Immature natural killer cell (primary cell): ENCODE measurements at places on chromosomes 3 and 15. TPM values are rescaled to one million over a fixed set of nuclear protein-coding genes. Genes with fewer than 3 reads are reported as not detected.

TBL1XR1 gene
- polyA plus RNA-seq: 12.1 TPM

- H3K27me3 ChIP-seq: no peaks in the 10 kb centered on the region
- DNase-seq: no peak
- H3K4me1 ChIP-seq: no peaks in the 10 kb centered on the region
Measured at GRCh38 chr3:48747015-48747615, 30.1 kb upstream of the IP6K2 start.

- H3K36me3 ChIP-seq: peaks cover 8% of the 10 kb centered on the region
- H3K4me3 ChIP-seq: peak overlapping the region; percentile 50
- H3K27me3 ChIP-seq: peaks cover 3% of the 10 kb centered on the region
- peak; percentile 53 for DNase-seq
- no peak overlapping the region for H3K27ac ChIP-seq
- peaks cover 12% of the 10 kb centered on the region for H3K4me1 ChIP-seq
Measured at GRCh38 chr3:88019024-88019423, 39.8 kb downstream of the CGGBP1 start.

GRCh38 chr15:101146118-101146702 is 105.6 kb downstream of the CHSY1 start:
- H3K4me3 ChIP-seq: no peak overlapping the region
- H3K4me1 ChIP-seq: peaks cover 23% of the 10 kb centered on the region
- H3K27ac ChIP-seq: peak overlapping the region; percentile 3
- H3K36me3 ChIP-seq: no peaks in the 10 kb centered on the region

TM2D3 gene
- polyA plus RNA-seq: 39.9 TPM

DNA sequence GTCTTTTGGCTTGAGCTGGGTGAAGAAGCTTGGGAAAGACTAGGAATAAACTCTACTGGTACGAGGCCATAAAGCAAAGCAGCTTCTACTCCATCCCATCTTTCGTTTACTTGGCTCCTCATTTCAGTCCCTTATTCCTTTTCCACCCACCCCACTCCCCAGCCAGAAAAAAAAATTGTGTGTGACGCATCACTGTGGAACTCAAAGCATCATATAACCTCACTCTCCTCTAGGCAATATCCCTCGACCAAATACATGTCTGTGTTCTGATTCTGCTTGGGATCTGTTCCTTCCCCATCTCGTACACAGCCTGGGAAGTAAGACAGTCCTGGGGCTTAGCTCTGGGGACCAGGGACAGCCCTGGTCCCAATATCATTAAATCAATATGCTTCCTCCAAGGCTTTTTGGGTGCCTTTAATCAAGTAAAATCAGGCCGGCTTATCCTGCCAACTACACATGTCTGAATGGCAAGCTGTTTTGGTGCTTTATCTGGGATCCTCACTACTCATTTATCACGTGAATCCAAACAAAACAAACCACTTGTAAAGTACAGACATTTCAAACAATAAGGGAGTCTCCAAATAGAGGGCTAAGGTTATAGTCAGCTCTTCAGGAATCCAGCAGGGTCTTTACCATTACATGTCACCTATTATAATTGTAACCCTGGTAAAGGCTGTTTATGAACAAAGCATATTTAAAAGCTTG is 74.9 kb upstream of the ZBED2 start:
- H3K27me3 ChIP-seq: peaks cover 10% of the 10 kb centered on the region
- H3K4me1 ChIP-seq: peaks cover 89% of the 10 kb centered on the region
- no peak overlapping the region for H3K4me3 ChIP-seq
- peak overlapping the region; percentile 65 for H3K27ac ChIP-seq
- DNase-seq: no peak
- peaks cover 6% of the 10 kb centered on the region for H3K36me3 ChIP-seq

- peak; percentile 82 for DNase-seq
- peak overlapping the region; percentile 88 for H3K4me3 ChIP-seq
- peaks cover 81% of the 10 kb centered on the region for H3K4me1 ChIP-seq
- peaks cover 42% of the 10 kb centered on the region for H3K27me3 ChIP-seq
- H3K36me3 ChIP-seq: peaks cover 4% of the 10 kb centered on the region
- peak overlapping the region; percentile 100 for H3K27ac ChIP-seq
Measured at GRCh38 chr3:13015286-13016082, 57.7 kb downstream of the IQSEC1 start.

SH2D7 gene
- not detected for polyA plus RNA-seq

- H3K36me3 ChIP-seq: no peaks in the 10 kb centered on the region
- H3K27ac ChIP-seq: no peak within 1 kb of the TSS
- H3K4me3 ChIP-seq: no peak within 1 kb of the TSS
- no peaks in the 10 kb centered on the region for H3K4me1 ChIP-seq
Measured at GRCh38 chr3:124934577-124934976, at the start of gene MUC13. Gene MUC13, minus strand, starts transcription at chr3:124934751. Its CDS starts 39 bp downstream, at chr3:124934712.

PTH1R gene
- not detected for polyA plus RNA-seq

ANKRD34C gene
- not detected for polyA plus RNA-seq

RTF1 gene
- 23.4 TPM for polyA plus RNA-seq

PRTG gene
- not detected for polyA plus RNA-seq

GRCh38 chr3:139530717-139531116 is 8.8 kb downstream of the RBP1 start:
- no peak for DNase-seq
- no peak overlapping the region for H3K27ac ChIP-seq
- H3K27me3 ChIP-seq: peaks cover 3% of the 10 kb centered on the region
- H3K36me3 ChIP-seq: no peaks in the 10 kb centered on the region

- no peaks in the 10 kb centered on the region for H3K36me3 ChIP-seq
- H3K4me1 ChIP-seq: no peaks in the 10 kb centered on the region
- peaks cover 6% of the 10 kb centered on the region for H3K27me3 ChIP-seq
- no peak overlapping the region for H3K4me3 ChIP-seq
- H3K27ac ChIP-seq: no peak overlapping the region
- no peak for DNase-seq
Measured at GRCh38 chr3:189954733-189955665, 165.7 kb downstream of the P3H2 start.

DNASE1L3 gene
- polyA plus RNA-seq: 1.7 TPM

SLCO2A1 gene
- not detected for polyA plus RNA-seq

DAG1 gene
- 3.2 TPM for polyA plus RNA-seq

RAB6B gene
- polyA plus RNA-seq: 0.53 TPM

BBX gene
- polyA plus RNA-seq: 54.5 TPM

GRCh38 chr3:127038466-127038865 is 55.6 kb downstream of the PLXNA1 start:
- H3K4me3 ChIP-seq: no peak overlapping the region
- H3K36me3 ChIP-seq: no peaks in the 10 kb centered on the region
- H3K27me3 ChIP-seq: peaks cover 3% of the 10 kb centered on the region
- no peak overlapping the region for H3K27ac ChIP-seq

LNP1 gene
- polyA plus RNA-seq: 1.7 TPM

GRCh38 chr3:32913790-32914446 is 37.5 kb upstream of the CCR4 start:
- peaks cover 6% of the 10 kb centered on the region for H3K36me3 ChIP-seq
- no peaks in the 10 kb centered on the region for H3K4me1 ChIP-seq
- DNase-seq: no peak
- H3K27ac ChIP-seq: no peak overlapping the region
- no peak overlapping the region for H3K4me3 ChIP-seq
- peaks cover 1% of the 10 kb centered on the region for H3K27me3 ChIP-seq

DNA sequence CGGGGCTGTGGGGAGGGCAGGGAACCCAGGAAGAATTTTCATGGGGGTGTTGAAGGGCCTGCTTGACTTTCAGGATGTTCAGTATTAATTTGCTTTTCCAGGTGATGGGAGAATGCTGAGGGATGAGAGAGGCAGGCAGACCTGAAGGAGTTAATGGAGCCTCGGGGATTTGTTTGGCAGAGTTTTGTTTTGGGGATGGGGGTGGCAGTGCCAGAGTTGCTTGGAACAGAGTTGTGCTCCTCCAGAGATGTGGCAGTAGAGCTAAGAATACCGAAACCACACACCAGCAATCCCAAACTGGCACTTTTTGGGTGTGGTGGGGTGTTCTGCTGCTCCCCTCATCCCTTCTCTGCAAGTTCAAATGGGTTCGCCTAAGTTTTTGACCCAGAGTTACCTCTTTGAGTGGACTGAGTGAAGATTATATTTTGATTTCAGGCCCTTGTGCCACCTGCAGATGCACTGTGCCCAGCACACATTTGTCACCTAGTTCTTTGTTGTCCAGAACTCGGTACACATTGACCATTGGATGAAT is 1.6 kb downstream of the BOC start:
- H3K4me3 ChIP-seq: peak overlapping the region; percentile 4
- no peak overlapping the region for H3K27ac ChIP-seq

RBMS3 gene
- not detected for polyA plus RNA-seq

SLC28A1 gene
- not detected for polyA plus RNA-seq

PCOLCE2 gene
- not detected for polyA plus RNA-seq

DZIP1L gene
- not detected for polyA plus RNA-seq

GRCh38 chr3:64081235-64081630 is 57.9 kb upstream of the PSMD6 start:
- H3K4me1 ChIP-seq: no peaks in the 10 kb centered on the region
- DNase-seq: no peak
- H3K27me3 ChIP-seq: peaks cover 4% of the 10 kb centered on the region

DNA sequence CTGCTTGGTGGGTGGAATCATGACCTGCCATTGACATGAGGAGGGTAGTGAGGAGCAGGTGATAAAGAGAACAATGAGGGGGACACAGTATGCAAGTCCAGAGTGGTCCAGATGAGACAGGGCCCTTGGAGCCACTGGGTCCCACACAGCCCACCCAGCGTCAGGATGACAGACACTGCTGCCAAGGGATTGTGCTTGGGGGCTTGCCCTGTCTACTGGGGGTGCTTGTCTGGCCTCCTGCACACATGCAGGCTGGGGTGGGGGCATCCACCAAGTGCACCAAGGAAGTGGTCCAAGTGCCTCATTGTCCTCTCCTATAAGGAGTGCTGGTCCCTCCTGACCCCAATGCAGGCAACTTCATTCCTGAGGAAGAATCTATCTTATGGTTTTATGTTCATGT is 39.2 kb upstream of the CTSH start:
- DNase-seq: no peak
- no peak overlapping the region for H3K4me3 ChIP-seq
- no peaks in the 10 kb centered on the region for H3K36me3 ChIP-seq
- H3K27me3 ChIP-seq: no peaks in the 10 kb centered on the region

DNA sequence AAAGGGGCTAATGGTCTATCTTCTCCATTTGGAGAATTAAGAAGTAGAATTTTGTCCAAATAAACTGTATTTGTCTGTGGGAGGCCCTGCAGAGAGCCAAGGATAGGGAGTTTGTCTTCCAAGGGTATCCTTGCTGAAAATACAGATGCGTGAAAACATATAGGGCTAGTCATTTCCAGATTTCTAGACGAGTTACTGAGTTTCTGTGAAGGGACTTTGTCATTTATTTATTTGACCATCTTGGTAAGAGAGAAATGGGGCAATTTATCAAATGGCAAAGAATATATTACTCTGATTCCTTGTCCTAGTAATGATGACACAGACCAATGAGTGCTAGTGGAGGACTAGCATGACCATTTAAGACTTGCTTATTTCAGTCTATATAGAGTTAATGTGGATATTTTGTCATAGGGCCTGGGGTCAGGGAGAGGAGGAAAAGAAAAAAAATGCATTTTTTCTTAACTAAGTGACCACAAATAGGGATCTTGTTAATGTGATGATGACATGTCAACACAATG is 376.6 kb upstream of the ONECUT1 start:
- no peaks in the 10 kb centered on the region for H3K36me3 ChIP-seq
- H3K27ac ChIP-seq: no peak overlapping the region
- peaks cover 5% of the 10 kb centered on the region for H3K27me3 ChIP-seq
- no peak overlapping the region for H3K4me3 ChIP-seq
- no peaks in the 10 kb centered on the region for H3K4me1 ChIP-seq

DNA sequence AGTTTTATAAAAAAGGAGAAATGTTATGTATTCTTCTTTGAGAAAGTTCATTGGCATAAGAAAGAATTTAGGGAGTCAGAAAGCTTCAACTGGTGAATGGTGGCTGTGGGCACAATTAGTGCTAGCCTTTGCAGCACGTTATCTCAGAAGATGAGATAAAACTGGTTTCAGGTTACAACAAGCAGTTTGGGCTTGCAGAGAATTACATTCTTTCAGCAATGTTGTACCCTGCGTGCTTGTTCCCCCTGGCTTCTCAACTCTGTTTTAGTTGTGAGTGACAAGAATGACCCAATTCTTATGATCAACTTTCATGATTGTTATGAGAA is 31.6 kb upstream of the ACP3 start:
- H3K27me3 ChIP-seq: no peaks in the 10 kb centered on the region
- no peaks in the 10 kb centered on the region for H3K4me1 ChIP-seq
- H3K36me3 ChIP-seq: no peaks in the 10 kb centered on the region

GRCh38 chr15:51046799-51047449 is 47.8 kb downstream of the TNFAIP8L3 start:
- H3K27me3 ChIP-seq: peaks cover 3% of the 10 kb centered on the region
- DNase-seq: no peak
- no peak overlapping the region for H3K4me3 ChIP-seq
- no peaks in the 10 kb centered on the region for H3K4me1 ChIP-seq

GRCh38 chr3:197168063-197168462 is 130.3 kb downstream of the DLG1 start:
- H3K36me3 ChIP-seq: peaks cover 3% of the 10 kb centered on the region
- DNase-seq: no peak
- H3K4me3 ChIP-seq: no peak overlapping the region
- peaks cover 7% of the 10 kb centered on the region for H3K4me1 ChIP-seq
- H3K27ac ChIP-seq: no peak overlapping the region
- no peaks in the 10 kb centered on the region for H3K27me3 ChIP-seq

- H3K36me3 ChIP-seq: peaks cover 29% of the 10 kb centered on the region
- DNase-seq: no peak
- no peak overlapping the region for H3K4me3 ChIP-seq
- no peaks in the 10 kb centered on the region for H3K27me3 ChIP-seq
- no peak overlapping the region for H3K27ac ChIP-seq
- peaks cover 22% of the 10 kb centered on the region for H3K4me1 ChIP-seq
Measured at GRCh38 chr3:33067484-33067883, 29.5 kb downstream of the GLB1 start.

DNA sequence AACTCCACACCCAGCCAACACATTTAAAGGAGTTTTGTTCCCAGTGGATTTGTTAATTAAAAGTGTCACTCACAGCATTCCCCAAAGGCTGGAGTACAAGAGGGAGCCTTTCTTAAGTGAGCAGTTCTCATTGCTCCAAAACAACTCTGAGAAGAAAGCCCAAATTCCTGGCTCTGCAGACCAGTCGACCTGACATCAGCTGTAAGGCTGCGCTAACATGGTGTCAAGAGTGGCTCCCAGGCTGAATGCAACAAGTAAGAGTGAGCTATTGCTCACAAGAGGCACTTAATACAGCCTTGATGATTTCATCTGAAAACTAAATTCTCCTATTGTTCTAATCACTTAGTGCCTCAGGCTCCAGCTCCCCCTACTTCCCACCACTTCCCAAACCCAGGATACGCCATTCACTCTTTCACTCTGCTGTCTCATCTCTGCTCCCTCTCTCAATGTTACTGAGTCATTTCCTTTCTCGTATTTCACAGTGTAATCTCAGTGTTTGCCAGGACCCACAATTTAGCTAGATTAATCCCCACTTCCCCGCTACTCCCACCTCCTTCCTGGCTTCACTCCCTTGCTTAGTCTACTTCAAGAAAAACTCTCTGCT is 81.8 kb downstream of the WWTR1 start:
- H3K4me3 ChIP-seq: no peak overlapping the region
- H3K27ac ChIP-seq: no peak overlapping the region
- no peaks in the 10 kb centered on the region for H3K36me3 ChIP-seq
- peaks cover 13% of the 10 kb centered on the region for H3K4me1 ChIP-seq
- no peak for DNase-seq

DNA sequence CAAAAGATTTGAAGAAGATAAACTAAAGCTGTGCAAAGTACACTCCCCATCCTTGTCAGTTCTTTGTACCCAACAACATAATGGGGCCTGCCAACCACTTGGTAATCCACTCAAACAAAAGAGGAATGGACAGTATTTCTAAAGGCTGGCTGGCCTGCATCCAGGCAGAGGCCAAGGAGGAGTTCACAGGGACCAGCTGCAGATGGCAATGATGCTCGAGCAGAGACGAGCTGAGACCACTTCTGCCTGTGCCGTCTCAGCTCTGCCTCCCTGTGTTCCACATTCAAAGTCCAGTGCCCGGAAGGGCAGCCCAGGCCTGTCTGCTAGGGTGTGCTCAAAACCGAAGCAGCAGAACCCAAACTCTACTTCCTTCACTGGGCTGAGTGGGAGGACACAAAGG is 14.3 kb downstream of the CXCR6 start:
- peaks cover 31% of the 10 kb centered on the region for H3K4me1 ChIP-seq
- no peak for DNase-seq
- peaks cover 6% of the 10 kb centered on the region for H3K27me3 ChIP-seq
